Left lung (tissue), 14 donors: ENCODE measurements at places on chromosomes 5 and 9. TPM values are rescaled to one million over a fixed set of nuclear protein-coding genes. Genes with fewer than 3 reads are reported as not detected.

DNA sequence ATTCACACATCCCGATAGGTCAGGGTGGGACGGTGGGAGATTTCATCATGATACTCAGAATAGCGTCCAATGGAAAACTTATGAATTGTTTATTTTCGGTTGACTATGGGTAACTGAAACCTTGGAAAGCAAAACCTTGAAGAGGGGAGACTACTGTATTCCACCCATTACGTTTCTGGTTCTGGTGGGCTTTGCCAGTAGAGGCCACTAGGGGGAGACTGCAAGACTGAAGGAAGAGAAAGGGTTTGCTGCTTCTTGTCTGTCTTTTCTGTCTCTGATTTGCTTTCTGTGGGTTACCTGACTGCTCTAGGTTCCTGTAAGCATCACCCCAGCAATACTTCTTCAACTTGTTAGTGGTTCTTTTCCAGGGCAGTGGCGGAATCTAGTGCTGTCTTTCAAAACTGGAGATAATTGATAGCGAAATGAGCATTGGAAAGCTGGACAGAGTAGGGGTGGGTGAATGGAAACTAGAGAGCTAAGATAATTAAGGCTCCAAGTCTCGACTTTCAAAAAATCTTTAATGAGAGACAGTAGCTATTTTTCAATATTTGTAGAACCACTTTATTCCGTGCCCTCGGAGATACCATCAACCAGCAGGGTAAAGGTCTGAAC is 27.0 kb downstream of the GRIN3A start:
- no peak for DNase-seq
- no peak overlapping the region for H3K27ac ChIP-seq
- no peak overlapping the region for H3K4me3 ChIP-seq
- H3K4me1 ChIP-seq: no peaks in the 10 kb centered on the region
- H3K27me3 ChIP-seq: no peaks in the 10 kb centered on the region
- no peaks in the 10 kb centered on the region for H3K36me3 ChIP-seq

Gene OLFML2A
- total RNA-seq: 10.8 TPM

DNA sequence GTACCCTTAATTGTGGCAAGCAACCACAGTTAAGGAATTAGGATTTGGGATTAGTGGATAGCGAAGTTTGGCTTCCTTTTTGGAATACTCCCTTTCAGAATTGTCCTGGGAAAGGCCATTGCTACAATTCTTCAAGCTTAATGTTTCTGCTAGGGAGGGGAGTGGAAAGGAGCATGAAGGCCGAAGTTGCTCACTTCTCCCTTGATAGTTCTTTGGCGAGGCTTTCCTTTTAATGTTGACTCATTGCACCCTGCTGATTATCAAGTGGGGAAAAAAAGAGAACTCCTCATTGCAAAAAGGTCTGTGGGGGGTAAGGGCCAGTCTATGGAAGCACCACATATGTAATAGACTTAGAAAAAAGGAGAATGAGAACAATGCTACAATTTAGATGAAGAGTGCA is 30.7 kb downstream of the GRIN3A start:
- no peaks in the 10 kb centered on the region for H3K4me1 ChIP-seq
- H3K4me3 ChIP-seq: no peak overlapping the region
- no peaks in the 10 kb centered on the region for H3K36me3 ChIP-seq
- DNase-seq: no peak
- peaks cover 30% of the 10 kb centered on the region for H3K27me3 ChIP-seq

- no peaks in the 10 kb centered on the region for H3K27me3 ChIP-seq
- DNase-seq: no peak
- no peak overlapping the region for H3K27ac ChIP-seq
- H3K36me3 ChIP-seq: no peaks in the 10 kb centered on the region
Observed at GRCh38 chr5:81922854-81923279, 49.0 kb upstream of the ATG10 start.

GRCh38 chr5:78766412-78766762 is 117.8 kb upstream of the LHFPL2 start:
- no peak overlapping the region for H3K4me3 ChIP-seq
- H3K4me1 ChIP-seq: no peaks in the 10 kb centered on the region
- H3K27ac ChIP-seq: no peak overlapping the region
- DNase-seq: no peak
- H3K27me3 ChIP-seq: no peaks in the 10 kb centered on the region

Gene CER1
- not detected for total RNA-seq

GRCh38 chr9:91301161-91301560 is 60.6 kb downstream of the AUH start:
- no peaks in the 10 kb centered on the region for H3K36me3 ChIP-seq
- no peak for DNase-seq
- no peak overlapping the region for H3K27ac ChIP-seq
- H3K27me3 ChIP-seq: no peaks in the 10 kb centered on the region
- H3K4me3 ChIP-seq: no peak overlapping the region
